ENCODE measurements at places on chromosomes 3 and 15.

DNA sequence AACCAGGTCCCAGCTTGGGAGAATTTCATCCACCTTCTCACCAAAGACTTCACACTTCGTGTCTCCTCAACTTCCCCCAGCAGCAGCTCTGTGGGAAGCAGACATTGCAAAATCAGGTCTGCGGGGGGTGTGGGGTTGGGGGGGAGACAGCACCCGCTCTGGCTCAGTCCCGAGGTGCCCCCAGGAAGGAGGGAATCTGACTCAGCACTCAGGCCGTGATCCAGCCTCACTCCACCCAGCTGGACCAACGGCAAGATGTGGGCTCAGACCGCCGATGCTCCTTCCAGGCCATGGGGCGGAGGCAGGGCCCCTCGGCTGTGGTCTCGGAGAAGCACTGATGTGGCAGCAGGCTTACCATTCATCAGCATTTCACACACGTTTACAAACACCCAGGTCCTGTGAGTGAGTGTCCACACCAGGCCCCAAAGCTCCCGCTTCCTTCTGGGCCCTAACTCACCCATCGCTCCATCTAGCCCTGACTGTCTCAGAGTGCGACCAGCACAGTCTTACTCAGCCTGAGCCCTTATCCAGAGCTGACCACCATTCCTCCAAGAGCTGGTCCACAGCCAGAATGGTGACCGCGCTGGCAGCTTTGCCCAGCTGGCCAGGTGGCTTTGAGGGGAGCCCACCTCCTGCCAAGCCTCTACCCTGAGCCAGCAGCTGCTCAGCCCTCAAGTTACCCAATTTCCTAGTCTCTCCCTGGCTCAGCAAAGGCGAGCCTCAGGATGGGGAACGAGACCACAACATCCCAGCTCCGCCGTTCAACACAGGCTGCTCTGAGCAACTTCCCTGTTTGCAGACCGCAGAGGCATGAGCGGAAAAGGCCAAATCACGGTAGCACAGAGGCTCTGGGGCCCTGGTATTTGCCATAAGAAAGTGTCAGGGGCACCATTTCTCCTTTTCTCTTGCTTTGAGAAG is 3.3 kb downstream of the STAB1 start:
- DNase-seq: peak; percentile 98

GRCh38 chr15:79450648-79451047 is 18.5 kb downstream of the MINAR1 start:
- peak; percentile 77 for DNase-seq

GRCh38 chr3:10744098-10744465 is 71.9 kb upstream of the SLC6A11 start:
- DNase-seq: peak; percentile 84

DNA sequence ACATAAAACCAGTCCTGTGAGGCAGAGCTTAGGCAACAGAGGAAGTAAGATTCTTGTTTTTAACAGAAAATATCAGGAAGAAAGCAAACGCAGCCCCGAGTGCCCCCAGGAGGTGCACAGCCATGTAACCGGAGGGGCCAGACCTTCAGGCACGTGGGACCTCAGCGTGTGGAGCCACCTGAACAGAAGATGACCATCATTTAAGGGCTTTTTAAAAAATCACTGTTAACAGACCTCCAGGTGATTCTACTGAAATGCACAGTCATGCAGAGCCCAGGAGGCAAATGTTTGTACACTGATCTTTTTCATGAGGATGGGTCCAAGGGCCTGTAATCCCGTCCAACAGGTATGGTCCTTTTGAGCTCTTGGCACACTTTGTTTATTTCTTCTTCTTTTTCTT is 38.8 kb downstream of the SPG21 start:
- no peak for DNase-seq

- DNase-seq: peak; percentile 77
These were observed 2.9 kb downstream of the SCN5A start for GRCh38 chr3:38646630-38647029.

- no peak for DNase-seq
These were observed 407.1 kb downstream of the LSAMP start for GRCh38 chr3:116037954-116038911.

- no peak for DNase-seq
These were observed 222.4 kb downstream of the CACNA2D3 start for GRCh38 chr3:54344601-54345231.

- peak; percentile 79 for DNase-seq
These were observed 186.7 kb downstream of the NLGN1 start for GRCh38 chr3:173584093-173584837.

DNA sequence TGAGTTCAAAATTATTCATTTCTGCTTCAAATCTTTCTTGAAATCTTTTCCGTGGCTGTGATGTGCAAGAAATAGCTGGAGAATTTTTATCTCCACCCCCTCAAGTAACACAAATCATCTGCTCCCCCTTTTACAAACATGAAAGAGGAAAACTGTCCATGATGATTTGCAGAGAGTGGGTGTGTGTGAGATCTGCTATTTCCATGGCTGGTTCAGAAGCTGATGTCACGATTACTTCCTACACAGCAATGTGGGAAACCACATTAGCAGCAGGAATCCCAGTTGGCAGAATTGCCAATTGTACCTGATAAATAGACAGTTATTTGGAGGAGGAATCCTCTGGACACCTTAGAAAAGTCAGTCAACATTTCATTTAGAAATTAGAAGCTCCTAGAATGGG is 75.2 kb upstream of the GRM7 start:
- no peak for DNase-seq

- no peak for DNase-seq
These were observed 17.9 kb downstream of the DNAH1 start for GRCh38 chr3:52333869-52334557.

- no peak for DNase-seq
These were observed 25.2 kb downstream of the RAB5A start for GRCh38 chr3:19972054-19972453.

GRCh38 chr3:158431829-158432228 is 139.2 kb upstream of the MLF1 start:
- no peak for DNase-seq

- no peak for DNase-seq
These were observed 23.6 kb upstream of the ALPK3 start for GRCh38 chr15:84793431-84794161.

DNA sequence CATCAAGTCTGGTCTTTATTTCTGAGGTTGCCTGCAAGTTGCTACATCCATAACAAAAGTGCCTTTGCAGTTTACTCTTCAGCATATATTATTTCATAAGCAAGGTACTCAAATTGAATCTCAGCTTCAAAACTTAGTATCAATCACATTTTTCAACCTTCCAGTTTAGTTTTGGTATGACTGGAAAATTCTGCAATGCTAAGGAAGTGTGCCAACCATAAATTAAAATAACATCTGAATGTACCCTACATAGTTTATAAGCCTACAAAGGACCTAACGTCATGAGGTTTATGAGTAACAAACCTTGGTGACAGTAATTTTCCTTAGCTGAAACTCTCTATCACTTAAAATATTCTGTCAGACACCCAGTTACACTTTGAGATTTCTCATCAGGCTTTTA is 62.8 kb downstream of the THBS1 start:
- no peak for DNase-seq

GRCh38 chr3:151107701-151108100 is 22.2 kb downstream of the MED12L start:
- no peak for DNase-seq

GRCh38 chr3:20984594-20985205 is 766.3 kb downstream of the ZNF385D start:
- DNase-seq: no peak

GRCh38 chr3:121750087-121750415 is 510 bp upstream of the GOLGB1 start:
- DNase-seq: no peak

GRCh38 chr3:127730666-127731295 is 58.0 kb downstream of the ABTB1 start:
- no peak for DNase-seq

DNA sequence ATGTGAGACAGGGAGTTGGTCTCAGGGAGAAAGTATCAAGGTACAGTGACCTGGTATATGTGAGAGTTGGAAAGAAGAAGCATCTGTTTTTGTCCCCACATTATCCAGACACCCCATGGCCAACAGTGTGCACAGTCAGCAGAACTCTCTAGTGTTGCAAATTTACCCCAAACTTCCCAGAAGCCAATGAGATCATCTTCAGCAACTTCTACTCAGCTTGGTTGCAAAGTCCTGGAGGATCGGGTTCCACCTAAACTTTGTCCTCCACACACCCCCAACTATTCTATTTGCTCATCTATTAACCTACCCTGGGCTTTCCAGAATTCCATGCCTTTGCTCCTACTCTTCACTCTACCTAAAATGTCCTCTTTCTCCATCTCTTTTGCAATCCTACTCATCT is 15.7 kb downstream of the RBSN start:
- DNase-seq: no peak

DNA sequence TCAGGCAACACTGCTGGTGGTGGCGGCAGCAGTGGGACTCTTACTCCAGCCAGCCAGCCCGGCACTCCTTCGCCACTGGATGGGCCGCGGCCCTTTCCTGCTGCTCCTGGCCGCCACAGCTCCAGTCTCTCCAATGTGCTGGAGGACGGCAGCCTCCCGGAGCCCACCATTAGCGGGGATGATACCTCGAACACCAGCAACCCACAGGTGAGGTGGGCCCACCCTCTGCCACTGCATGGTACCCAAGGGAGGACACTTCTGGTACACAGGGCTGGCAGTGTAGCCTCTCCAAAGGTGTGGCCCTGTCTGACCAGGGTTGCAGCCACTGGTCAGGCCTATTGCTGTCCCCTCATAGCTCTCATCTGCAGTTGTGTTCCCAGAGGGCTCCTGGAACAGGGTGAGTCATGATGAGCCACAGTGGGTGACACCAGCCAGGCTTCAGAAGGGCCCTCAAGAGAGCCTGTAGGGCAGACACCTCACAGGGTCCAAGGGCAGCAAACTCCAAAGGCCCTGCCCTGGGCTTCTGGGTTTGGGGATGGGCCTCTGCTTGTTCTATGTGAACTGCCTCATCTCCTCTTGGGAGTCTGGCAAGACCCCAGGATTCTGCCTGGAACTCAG is 20.8 kb downstream of the NBEAL2 start:
- DNase-seq: peak; percentile 90

GRCh38 chr3:102378216-102378615 is 56.6 kb upstream of the ZPLD1 start:
- DNase-seq: no peak

DNA sequence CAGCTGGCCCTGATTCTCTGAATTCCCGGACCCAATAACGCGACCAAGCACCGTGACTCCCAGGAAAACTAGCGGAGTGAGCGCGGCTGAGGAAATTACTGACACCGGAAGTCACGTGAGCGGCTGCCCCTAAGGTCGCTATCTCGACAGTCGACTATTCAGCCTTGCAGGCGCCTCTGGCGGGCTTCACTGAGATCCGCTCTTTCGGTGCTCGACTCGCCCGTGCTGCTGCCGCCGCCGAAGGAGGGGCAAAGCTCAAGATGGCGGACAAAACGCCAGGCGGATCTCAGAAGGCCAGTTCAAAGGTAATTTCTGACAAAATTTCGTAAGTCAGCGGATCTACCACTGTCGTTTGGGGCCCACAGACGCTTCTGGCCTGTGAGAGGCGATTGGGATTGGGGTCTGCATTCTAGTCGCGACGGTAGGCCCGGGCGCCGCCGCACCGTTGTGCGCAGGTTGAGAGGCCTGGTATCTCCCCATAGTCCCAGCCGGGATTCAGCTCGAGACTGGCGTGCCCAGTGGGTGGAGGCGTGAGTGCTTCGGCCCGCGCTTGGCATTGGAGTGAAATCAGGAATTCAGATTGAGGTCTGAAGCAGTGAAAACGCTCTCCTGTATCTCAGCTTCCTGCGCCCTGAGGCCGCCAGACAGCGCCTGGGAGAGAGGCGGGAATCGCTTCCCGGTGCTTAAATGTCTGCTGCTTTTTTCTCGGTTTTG is at the start of gene U2SURP:
Gene U2SURP (plus strand): TSS at position 202 of the 714 bp plus-strand sequence. CDS start 59 bp downstream, at position 261.
- peak; percentile 92 for DNase-seq

GRCh38 chr3:21259896-21260295 is 491.1 kb downstream of the ZNF385D start:
- no peak for DNase-seq

DNA sequence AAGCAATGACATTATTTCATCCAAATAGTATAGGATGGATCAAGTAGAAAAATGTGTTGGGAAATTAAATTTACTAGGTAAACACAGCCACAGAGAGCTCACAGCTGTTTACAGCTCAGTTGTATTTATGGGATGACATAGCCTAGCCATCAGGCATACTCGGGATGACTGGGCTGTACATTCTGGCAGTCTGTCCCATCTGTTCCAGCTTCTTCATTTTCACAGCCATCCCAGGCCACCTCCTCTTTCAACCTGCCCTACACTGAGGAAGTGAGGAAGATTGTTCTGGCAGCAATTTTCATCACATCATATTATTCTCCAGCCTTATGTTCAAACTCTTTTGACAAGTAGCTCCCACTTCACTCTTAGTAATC is 98.4 kb upstream of the PFN2 start:
- DNase-seq: no peak

GRCh38 chr3:11060500-11061251 is 68.1 kb downstream of the SLC6A1 start:
- peak; percentile 95 for DNase-seq

DNA sequence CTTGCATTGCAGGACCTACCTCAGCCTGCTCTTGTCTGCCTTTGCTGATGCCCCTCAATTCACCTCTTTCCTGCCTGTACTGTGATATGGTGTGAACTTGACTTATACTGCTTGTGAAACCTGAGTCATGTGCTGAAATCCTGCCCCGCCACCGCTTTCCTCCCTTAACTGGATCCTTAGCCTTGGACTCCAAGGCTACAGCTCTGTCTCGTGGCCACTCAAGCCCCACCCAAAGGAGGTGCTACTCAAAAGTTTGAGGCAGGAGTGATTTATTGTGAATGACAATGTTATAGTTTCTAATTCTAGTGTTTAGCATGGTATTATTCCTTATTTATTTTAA is 56.1 kb downstream of the MYZAP start:
- no peak for DNase-seq

GRCh38 chr3:108342837-108343486 is 46.6 kb downstream of the HHLA2 start:
- peak; percentile 34 for DNase-seq

- DNase-seq: no peak
These were observed 5.8 kb downstream of the TRA2B start for GRCh38 chr3:185931777-185932612.

GRCh38 chr3:112405845-112406244 is 72.9 kb downstream of the CD200 start:
- DNase-seq: no peak

- DNase-seq: no peak
These were observed 20.3 kb upstream of the SUSD5 start for GRCh38 chr3:33238923-33239322.

DNA sequence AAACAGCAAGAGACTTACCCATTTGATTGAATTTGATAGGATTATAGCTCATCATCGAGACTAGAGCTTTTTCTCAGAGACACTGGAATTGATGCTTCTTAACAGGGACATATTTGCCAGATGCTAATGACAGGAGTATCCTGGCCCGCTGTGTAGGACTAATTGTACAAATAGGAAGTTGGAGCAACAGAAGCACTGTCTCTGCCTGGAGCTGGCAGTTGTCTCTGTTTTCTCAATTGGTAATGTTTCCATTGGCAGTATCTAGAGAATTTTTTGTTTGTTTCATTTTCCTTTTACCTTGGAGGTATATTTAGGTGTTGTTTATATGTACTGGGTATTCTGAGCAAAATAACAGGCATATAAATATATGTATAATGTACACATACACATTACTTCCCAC is 8.9 kb upstream of the PCOLCE2 start:
- DNase-seq: no peak

GRCh38 chr3:47741925-47742324 is 39.8 kb downstream of the SMARCC1 start:
- no peak for DNase-seq

Data from osteoblast (primary cell).